ENCODE measurements at places on chromosomes 5 and 9.

DNA sequence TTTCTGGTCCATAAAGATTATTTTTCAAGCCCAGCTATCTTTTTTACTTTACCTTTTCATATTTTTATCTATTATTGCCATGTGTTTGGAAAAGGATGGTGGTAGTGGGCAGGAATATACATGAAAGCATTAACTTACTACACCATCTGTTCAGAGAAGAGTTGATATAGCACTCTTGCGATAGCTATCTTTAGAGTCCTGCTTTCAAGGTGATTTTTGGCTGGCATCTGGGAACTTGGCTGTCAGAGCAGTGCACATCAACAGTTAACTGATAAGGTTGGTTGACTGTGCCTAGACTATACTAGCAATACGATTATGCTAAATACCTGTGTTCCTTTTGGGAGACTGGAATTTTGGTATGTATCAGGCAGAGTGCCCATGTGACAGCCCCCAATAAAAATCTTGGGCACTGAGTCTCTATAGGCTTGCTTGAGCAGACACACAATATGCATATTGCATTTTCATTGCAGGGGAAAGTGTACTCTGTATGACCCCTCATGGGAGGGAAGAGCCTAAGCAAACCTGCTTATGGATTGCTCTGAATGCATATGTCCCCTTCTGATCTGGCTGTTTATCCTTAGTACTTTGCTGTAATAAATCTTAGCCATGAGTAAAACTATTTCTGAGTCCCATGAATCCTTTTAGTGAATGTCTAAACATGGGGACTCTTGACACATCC, 227.6 kb upstream of the C9orf72 start:
- no peak for DNase-seq

DNA sequence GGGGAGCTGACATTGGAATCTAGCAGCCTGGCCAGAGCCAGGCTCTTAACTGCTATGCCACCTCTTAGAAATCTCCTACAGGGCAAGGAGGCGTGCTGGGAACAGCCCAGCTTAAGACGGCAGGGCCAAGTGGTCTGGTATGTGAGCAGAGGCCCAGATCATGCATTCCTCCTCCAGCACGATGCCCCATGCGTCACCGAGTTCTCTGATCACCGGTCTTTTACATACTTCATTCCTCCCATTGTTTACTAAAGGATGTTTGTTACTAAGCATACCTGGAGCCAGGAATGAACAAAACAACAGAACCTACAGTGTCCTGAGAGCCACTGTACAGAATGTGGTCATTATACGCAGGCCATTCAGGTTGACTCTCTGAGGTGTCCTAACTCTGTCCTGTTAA, 73.8 kb downstream of the TRIO start:
- peak; percentile 49 for DNase-seq

DNA sequence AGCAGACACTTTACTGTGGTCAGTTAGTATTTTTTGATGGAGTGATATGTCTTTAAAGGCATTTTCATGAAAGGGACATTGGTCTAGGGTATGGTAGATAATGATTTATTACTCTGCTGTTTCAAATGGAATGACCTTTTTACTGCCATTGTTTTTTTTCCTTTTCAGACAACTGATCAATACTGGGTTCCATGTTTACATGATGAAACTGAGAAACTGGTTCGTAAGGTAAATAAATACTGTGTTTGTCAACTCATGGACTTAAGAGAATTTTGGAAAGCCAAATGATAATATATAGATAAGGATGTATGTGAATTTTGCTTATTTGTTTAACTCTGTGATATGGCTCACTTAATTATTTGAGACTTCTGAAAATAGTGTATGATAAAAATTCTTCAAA, 35.5 kb downstream of the VPS13A start:
- DNase-seq = no peak

- no peak for DNase-seq
Observed at GRCh38 chr5:122130152-122130551, 806 bp downstream of the ZNF474 start.

GRCh38 chr5:137206030-137206715, 293.0 kb downstream of the SPOCK1 start:
- no peak for DNase-seq

- DNase-seq = peak; percentile 45
Observed at GRCh38 chr9:126947529-126947928, 32.9 kb downstream of the RALGPS1 start.

GRCh38 chr9:96217294-96217707, 84.7 kb downstream of the HSD17B3 start:
- DNase-seq = peak; percentile 77

- no peak for DNase-seq
Observed at GRCh38 chr9:84502066-84502465, 161.5 kb upstream of the SLC28A3 start.

GRCh38 chr5:165576678-165577275, 2071.4 kb downstream of the MAT2B start:
- DNase-seq = no peak

- DNase-seq = no peak
Observed at GRCh38 chr9:7150153-7150890, 392.5 kb downstream of the KDM4C start.

Data from neural progenitor cell (in vitro differentiated cells).